ENCODE measurements at places on chromosomes 6 and 20.

GRCh38 chr20:5492937-5493336, 176.2 kb upstream of the PROKR2 start:
- no peak for DNase-seq

GRCh38 chr20:53208110-53208832, 236.1 kb downstream of the TSHZ2 start:
- no peak for DNase-seq

- DNase-seq: no peak
Observed at GRCh38 chr6:140744659-140745320, 1370.3 kb upstream of the CITED2 start.

DNA sequence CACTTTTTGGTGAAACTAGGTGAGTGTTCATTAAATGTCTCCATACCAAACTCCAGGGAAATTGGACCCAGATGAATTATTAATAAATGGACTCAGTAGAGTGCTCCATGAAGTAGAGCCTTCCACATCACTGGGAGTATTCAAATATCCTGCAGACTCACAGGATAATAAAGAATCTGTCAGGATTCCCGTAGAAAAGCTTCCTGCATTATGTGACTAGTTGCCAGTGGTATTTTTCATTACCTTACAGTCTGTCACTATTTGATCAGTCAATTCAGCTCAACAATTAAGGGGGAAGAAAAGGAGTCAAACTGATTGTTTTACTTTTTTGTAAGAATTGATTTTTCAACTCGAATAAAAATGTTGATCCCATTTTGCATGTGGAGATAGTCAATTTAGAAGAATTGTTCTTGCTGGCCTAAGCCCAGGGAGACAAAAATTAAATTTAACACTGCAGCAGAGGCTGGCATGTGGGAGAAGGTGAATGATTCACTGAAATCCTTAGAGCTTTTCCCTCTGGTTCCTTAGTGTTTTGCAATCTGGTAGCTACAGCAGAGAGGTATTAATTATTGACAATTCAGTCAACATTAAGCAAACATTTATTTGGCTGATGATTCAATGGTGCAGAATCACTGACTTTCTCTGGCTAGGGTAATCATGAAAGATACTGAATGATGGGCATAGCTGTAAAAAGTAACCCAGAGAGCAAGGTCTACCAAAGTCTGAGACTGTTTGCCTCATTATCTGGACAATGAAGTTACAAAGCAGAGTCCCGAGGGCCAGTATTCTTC, 442.4 kb downstream of the CD83 start:
- DNase-seq: no peak

- DNase-seq: no peak
Observed at GRCh38 chr20:37759761-37760209, 66.0 kb downstream of the CTNNBL1 start.

GRCh38 chr6:163260911-163261310, 153.6 kb upstream of the QKI start:
- no peak for DNase-seq

DNA sequence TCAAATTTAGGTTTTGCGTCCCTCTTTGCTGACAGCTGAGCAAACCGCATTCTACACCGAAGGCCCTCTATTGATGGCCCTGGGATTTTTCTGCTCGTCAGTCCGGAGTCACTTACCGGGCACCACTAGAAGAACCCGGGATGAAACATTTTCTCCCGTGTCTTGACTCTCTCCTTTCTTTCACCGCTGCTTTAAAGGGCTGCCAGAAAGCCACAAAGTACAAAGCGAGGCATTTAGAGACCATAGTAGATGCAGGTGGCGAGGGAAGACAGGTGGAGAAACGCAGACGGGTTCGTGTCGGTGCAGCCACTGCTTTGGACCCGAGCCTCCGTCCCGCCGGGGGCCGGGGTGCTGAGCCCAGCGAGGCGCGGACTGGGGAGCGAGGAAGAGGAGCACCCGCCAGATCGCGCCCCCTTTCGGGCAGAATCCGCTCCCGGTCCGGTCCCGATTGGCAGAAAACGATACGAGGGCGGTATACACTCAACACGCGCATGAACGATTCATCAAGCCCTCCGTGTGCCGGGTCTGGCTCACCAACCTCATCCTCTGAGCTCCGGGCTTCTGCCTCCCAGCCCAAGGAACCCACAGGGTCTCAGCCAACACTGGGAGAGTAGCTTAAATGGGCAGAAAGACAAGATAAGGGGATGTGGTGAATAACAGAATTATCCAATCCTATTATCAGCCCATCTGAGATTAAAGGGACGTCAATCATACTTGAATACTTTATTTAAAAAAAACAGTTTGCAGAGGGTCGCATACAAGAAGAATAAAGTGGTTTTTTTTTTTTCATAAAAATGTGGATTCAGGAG, 84.9 kb downstream of the TRIM27 start:
- peak; percentile 74 for DNase-seq

- DNase-seq: no peak
Observed at GRCh38 chr6:7047966-7048365, 59.8 kb upstream of the RREB1 start.

GRCh38 chr20:10946124-10946880, 272.5 kb upstream of the JAG1 start:
- no peak for DNase-seq

- no peak for DNase-seq
Observed at GRCh38 chr20:62632575-62633090, 9.7 kb upstream of the SLCO4A1 start.

GRCh38 chr6:159982731-159983506, 14.0 kb downstream of the IGF2R start:
- DNase-seq: no peak

- DNase-seq: no peak
Observed at GRCh38 chr6:100311707-100312251, 152.9 kb downstream of the SIM1 start.

GRCh38 chr6:29005183-29005885, at the start of gene ZNF311:
ZNF311 (minus strand) TSS chr6:29005315; CDS start chr6:29003954, 1,361 bp downstream.
- no peak for DNase-seq

DNA sequence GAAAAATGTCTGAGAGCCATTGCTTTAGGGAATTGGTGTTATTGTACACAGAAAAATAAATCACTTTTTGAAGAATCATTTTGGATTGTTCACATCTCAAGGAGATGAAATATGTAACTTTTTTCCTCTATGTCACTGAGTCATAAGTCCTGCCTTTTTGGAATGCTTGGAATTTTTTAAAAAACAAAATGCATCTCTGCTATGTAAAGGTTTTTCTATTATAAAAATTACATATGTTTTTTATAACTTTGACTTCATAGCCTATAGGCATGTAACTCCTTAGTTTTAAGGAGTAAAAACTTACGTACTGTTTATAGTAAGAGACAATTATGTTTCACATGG, 8.7 kb downstream of the RNF144B start:
- DNase-seq: no peak

DNA sequence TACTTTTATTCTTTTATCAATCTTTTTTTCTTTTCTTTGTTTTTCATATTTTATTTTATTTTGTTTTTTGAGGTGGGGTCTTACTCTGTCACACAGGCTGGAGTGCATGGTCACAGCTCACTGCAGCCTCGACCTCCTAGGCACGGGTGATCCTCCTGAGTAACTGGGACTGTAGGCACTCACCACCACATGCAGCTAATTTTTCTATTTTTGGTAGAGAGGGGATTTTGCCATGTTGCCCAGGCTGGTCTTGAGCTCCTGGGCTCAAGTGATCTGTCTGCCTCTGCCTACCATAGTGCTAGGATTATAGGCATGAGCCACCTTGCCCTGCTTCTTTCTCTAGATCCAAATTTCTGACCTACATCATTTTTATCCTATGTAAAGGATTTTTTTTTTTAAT, 153.2 kb downstream of the CDKAL1 start:
- DNase-seq: no peak

- no peak for DNase-seq
Observed at GRCh38 chr6:112269114-112269513, 14.7 kb upstream of the LAMA4 start.

DNA sequence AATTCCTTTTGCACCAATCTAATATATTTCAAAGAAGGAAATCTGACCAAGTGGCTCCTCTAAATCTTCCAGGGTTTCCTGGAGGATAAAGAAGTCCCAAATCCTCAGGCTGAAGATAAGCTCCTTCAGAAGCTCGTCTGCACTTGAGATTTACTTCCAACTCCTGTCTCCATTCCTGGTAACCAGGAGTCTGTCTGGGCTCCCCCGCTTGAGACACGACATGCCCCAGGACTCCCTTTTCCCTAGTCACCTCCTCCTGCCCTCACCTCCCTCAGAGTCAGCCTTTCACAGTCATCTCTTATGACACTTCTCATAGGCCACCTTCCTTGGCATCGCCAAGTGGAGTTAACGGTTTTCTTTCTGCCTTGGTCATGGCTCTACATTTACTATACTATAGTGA, 103.4 kb upstream of the NEDD9 start:
- DNase-seq: no peak

DNA sequence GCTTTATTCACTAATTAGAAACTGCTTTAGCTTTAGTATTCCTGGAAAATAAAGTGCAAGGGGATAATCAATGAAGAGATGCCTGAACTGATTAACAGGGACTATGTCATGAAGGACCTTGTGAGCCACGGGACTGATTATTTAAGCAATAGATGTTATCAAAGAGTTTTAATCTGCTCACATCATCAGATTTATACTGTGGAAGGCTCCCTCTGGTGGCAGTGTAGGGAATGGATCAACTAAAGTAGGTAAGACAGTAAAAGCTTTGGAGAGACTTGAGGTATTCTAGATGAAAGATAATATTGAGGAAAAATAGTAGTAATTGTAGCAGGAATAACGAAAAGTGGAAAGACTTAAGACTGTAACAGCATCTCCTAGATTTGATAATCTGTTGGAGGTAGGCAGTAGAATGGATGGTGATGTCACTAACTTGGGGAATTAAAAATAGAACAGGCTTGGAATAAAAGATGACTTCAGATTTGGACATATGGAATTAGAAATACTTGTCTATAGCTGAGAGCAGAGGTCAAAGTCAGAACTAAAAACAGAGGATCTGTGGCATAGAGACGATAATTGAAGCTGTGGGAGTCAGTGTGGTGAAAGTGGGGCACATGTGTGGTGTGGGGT, 80.3 kb upstream of the HTR1E start:
- no peak for DNase-seq

- DNase-seq: no peak
Observed at GRCh38 chr6:112636650-112637262, 289.6 kb downstream of the RFPL4B start.

GRCh38 chr20:38094373-38094891, 60.9 kb downstream of the RPRD1B start:
- DNase-seq: no peak

- DNase-seq: no peak
Observed at GRCh38 chr6:66858196-66858595, 1151.2 kb upstream of the EYS start.
